Amniotic epithelial cell (primary cell): ENCODE measurements at places on chromosomes 1 and 21.
A peak's percentile ranks its signal among the peaks of the same experiment; 100 is the strongest.

DNA sequence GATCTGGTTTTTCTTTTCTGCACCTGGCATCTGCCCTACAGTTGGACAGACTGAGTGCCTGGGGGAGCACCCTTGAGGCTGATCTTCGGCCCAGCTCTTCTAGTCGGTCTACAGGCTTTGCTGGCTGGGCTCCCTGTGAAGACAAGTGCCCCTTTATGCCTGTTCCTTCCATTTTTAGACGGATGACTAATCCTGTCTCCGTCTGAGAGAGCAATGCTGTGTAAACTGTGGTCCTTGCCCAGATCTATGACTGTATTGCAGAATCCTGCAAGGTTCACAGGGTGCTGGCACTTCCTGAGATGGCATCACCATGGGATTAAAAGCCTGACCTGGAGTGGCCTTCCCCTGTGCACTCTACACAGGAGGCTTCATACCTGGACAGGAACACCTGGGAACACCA is 47.6 kb upstream of the SAMD13 start:
- peak; percentile 70 for DNase-seq

DNA sequence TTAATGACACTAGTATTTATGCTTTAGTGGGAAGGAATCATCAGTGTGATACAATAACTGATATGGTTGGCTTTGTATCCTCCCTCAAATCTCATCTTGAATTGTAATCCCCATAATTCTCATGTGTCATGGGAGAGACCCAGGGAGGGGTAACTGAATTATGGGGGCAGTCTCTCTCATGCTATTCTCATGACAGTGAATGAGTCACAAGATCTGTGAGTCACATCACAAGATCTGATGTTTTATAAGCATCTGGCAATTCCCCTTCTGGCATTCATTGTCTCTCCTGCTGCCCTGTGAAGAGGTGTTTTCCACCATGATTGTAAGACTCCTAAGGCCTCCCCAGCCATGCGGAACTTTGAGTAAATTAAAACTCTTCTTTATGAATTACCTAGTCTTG is 1760.3 kb downstream of the NCAM2 start:
- no peak for DNase-seq

GRCh38 chr1:75954586-75954985 is 22.4 kb upstream of the ASB17 start:
- DNase-seq: peak; percentile 45

DNA sequence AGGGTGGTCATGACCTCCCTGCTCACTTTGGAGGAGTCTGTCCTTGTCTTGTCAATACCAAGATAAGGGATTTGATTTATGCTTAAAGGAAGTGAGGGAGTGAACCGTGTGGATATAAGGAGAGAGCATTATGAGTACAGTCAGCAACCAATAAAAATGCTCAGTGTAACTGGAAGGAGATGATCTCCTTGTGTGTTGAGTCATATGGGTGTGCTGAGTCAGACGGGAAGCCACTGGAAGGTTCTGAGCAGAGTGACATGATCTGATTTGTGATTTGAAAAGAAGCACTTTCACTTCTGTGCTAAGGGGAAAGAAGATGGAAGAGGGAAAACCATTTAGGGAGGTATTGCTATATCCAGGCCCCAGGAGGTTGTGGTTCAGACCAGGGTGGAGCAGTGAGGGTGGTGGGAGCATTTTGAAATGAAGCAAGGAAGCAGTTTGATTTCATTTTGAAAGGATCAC is 2.5 kb upstream of the BCL10 start:
- DNase-seq: peak; percentile 96

DNA sequence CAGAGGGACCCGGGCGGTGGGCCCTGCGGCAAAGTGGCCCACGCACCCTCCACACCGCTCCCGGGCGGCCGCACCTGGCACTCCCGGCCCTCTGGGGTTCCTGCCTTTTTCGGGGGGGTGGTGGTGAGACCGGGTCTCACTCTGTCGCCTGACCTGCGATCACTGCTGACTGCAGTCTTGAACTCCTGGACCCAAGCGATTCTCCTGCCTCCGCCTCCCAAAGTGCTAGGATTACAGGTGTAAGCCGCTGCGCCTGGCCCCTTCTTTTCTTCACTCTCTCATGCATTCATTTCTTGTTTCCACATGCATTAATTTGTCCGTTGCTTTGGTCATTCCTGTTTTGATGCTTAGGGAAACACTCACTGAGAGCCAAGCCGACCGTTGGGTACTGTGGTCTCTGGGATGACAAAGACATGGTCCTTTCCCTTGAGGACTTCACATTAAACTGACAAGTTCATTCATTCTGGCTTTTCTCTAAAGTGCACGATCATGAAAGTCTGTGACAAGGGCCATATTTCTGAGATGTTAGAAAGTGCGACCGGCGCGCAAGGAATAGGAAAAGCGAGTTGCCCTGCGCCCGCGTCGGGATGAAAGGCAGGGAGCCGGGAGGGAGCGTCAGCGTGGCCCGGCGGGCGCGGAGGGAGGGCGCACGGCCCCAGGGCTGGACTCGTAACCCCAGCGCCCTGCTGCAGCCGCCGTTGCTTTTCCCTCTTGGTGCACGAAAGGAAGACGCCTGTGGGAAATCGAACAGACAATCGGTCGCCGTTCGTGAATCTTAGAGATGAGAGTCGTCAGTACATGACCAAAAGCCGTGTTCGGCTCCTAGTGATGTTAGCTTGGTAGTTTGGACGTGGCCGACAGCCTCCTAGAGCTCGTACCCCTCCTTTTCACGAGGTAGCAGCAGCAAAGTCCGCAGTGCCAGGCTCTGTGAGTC is 1.0 kb upstream of the MCOLN2 start:
- DNase-seq: peak; percentile 7

- peak; percentile 9 for DNase-seq
These were observed 65.4 kb upstream of the STUM start for GRCh38 chr1:226482975-226483700.

DNA sequence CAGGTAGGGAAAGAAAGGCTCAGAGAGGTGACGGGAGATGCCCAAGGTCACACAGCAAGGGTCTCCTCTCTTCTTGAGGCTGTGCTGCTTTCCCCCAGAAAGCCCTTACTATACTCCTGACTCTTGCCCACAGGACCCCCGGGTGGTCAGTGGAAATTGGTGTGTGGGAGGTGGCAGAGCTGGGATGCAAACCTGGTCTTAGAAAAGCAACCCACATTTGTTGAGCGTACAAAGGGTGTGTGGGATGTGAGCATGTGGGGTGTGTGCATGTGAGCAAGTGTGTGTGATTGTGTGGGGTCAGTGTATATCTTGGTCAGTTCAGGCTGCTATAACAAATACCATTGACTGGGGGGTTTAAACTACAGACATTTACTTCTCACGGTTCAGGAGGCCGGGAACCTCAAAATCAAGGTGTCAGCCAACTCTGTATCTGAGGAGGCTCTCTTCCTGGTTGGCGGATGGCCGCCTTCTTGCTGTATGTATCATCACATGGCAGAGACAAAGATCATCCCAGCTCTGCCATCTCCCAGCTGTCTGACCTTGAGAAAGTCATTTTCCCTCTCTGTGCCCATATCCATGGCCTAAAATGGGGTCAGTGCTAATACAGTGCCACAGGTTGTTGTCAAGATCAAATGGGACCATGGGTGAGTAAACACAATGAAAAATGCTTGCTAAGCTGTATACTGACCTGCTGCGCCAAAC is 268.5 kb downstream of the PTPRU start:
- DNase-seq: no peak

DNA sequence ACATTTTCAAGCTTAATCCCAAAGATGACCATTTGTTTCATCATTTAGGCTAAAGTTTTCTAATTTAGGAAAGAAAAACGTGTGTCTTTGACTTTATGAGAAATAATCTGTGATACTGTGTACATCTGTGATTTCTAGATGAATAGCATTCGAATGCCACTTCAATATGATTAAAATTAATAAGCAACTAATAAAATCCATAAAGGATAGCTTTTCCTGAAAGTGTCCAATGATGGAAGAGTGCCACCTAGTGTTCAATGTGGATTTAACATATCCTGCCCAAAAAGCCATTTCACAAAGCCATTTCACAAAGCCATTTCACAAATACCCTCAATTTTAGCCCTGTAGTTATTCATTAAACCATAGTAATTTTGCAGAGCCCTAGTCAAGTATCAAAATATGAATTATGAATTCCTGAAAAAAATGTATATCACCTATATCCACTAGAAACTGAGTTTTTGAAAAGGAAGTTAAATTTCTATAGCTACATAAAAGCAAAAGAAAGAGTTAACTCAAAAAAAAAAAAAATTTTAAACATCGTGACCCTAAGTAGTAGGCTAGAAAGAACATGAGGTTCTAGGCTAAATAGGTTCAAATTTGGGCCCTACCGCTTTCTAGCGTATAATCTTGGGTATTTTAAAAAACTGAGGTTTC is 19.1 kb downstream of the NME7 start:
- DNase-seq: peak; percentile 51

GRCh38 chr1:243693800-243694199 is 156.2 kb downstream of the AKT3 start:
- no peak for DNase-seq

DNA sequence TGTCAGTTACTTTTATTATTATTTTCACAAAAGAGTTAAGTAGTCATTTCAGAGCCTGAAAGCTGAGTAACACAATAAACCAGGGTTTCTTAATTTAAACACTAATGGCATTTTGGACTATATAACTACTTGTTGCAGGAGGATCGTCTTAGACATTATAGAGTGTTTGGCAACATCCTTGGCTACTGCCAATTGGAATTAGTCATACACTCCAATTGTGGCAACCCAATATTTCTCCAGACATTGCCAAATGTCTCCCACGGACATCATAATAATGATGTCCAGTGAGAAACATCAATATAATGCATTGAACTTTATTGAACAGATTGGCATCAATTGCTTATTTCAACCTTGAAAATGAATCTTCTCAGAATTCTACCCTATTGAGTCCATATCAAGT is 441.9 kb upstream of the ADGRL4 start:
- no peak for DNase-seq

DNA sequence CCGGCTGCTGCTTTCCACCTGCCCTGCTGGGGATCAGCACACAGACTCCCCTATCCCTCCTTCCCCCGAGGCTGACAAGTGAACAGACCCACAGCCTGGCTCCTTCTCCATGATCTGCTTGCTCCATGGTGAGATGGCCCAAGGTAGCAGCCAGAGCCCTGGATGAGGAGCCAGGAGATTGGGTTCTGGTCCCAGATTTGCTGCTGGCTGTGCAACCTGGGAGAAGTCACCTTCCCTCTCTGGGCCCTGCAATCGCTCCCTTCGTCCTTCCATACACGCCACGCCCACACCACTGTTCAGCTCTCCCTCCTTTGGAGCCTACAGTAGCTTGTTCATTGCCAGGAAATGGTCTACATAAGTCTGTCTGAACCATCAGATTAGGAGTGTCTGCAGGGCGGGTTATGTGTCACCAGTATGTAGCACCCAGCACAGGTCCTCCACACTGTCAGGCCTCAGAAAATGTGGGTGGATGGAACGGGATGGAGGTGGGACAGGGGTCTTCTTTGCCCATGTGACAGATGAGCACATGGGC is 9.2 kb upstream of the EPHA8 start:
- no peak for DNase-seq

DNA sequence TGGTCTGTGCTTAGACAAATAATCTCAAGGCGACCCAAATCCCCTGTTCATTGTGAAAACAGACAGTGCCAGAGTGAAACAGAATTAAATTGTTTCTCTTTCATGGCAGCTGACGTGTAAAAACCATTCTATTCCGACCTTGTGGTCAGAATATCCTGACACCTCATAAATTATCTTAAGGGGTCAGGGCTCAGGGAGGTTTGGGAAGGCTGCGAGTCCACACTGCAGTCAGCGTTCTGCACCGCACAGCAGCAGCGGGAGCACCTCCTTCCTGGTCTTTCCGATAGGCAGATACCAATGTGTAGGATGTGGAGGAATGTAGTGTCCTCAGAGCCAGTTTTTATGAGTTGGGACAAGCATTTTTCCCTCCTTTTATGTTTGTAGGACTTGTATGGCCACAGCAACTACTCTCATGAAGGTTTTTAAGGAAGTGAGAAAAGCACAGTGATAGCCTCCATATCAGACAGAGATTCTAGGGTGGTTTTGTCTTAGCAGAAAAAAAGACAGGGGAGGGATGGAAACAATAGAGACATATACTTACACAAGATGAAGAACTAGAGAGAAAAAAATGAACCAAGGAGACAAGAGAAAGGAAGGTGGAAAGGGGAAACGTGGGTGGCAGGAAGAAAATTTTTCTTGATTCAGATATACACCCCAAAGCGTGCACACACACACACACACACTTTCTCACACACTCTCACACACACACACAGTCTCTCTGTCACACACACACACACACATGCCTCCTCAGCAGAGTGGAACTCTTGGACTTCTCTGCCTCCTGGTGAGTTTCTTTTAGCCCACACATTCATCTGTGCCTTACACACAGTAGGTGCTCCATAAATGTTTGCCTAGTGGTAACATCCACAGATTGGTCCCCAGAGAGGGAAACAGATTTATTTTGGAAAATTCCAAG is 68.6 kb downstream of the NTMT2 start:
- DNase-seq: no peak
